ENCODE measurements at places on chromosomes 13 and 19. TPM values are rescaled to one million over a fixed set of nuclear protein-coding genes. Genes with fewer than 3 reads are reported as not detected.

GRCh38 chr13:85277748-85278147 lies 521.5 kb downstream of the SLITRK6 start:
- DNase-seq, result no peak

GRCh38 chr19:30174357-30174645 lies 197.9 kb upstream of the ZNF536 start:
- no peak for DNase-seq

The MYH14 gene
- 25.8 TPM for polyA plus RNA-seq

- no peak for DNase-seq
Measured at GRCh38 chr13:62910541-62911060, 1495.0 kb upstream of the PCDH20 start.

DNA sequence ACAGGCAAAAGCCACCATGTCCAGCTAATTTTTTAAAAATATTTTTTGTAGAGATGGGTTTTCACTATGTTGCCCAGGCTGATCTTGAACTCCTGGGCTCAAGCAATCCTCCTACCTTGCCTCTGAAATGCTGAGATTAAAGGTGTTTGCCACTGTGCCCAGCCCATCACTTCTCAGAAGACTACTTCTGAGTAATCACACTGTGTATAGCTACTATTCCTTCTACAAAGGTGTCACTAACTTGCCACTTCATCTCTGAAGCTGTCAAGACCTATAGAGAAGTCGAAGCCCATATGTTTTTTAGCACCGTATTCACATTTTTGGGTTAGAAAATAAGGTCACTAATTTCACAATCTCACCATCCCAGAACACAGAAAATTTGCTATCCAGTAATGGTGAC lies 36.0 kb upstream of the FNDC3A start:
- no peak for DNase-seq

The KLK2 gene
- polyA plus RNA-seq, result not detected

DNA sequence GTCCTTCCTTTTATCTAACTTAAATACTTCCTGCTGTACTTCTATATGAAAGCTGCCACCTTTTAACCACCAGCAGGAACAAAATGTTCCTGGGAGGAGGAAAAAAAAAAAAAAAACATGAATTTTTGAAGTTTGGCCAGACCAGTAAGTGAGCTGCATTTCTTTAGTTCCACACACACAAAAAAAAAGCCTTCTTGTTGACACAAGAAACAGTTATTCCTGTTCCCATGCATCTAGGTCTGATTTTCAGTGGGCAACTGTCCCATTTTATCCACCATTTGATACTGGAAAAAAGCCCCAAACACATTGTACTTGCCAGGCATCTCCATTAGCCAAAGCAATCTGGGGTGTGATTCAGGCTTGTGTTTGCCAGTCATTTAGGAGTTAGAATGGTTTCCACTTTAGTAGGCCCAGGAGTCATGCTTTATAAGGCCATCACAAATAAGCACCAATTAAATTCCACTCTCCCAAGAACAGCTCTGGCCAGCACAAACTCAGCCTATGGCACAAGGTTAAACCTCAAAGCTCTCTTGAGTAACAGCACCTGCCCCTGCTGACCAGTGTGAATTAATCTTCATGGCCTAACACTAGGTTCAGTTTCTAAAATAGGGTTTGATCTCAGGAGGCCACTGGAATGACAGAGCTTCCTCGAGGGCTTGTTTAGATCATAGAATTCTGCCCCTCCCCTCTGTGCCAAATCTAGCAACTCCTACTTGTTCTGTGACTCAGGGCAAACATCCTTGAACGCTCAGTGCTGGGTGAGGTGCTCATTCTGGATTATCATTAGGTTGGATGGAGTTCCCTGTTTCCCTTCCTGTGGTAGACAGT lies 67.1 kb downstream of the NUFIP1 start:
- DNase-seq, result no peak

DNA sequence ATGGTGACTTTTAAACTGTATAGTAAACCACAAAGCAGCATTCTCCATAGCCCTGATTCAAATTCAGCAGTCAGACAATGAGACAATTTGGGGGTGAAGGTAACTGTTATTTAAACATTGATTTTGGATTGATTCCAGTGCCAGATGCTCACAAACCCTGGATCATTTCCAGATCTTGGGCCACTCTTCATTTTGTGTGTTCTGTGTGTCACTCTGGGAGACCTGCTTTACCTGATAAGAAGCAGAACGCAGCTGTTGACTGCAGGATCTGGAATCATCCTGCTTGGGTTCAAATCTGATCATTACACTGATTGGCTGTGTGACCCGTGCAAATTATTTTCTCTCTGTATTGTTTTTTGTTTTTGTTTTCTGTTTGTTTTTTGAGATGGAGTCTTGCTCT lies 4.0 kb upstream of the PCDH8 start:
- no peak for DNase-seq

All from renal pelvis (tissue), 12 donors.